ENCODE measurements at places on chromosomes 4 and X.

DNA sequence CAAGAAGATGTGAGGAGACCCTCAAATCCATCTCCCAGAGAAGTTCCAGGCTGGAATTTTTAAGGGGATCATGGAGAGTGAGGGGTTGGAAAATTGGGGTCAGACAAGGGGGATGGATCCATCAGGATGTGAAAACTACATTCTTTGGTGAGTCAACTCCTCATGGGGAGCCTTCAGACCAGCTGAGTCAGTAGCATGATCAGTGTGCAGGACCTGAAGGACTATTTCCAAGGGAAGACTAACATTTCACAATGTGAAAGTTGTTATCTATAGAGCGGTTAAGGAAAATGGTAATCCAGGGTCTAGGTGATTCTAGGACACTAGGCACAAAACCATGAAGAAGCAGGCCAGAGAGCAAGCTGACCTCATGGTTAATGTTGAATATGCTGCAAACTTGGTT, 38.6 kb upstream of the CEP135 start:
- DNase-seq: no peak

DNA sequence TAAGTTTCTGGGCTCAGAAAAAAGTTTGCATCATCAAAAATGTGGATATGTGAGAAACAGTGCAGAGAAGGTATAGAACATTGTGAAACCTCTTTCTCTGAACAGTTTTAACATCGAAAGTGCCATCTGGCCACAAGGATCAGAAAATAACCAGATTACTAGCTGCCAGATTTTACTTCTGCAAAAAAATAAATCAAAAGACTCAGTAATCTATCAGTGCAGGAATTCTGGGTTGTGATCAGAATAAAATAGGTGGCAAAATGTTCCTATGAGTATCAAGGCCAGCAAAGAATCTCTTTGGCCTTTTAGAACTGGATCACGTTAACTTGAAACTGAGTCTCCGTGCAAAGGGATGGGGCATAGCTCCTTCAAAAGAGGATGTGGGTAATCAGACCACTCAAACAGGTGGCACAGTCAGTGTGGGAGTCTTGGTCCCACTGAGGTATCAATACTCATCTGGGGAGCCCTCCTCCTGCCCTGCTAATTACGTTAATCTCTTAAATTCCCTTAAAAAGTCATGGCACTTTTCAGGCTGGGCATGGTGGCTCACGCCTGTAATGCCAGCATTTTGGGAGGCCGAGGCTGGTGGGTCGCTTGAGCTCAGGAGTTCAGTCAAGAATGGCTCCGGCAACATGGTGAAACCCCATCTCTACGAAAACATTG, 26.7 kb upstream of the RBM47 start:
- no peak for DNase-seq

DNA sequence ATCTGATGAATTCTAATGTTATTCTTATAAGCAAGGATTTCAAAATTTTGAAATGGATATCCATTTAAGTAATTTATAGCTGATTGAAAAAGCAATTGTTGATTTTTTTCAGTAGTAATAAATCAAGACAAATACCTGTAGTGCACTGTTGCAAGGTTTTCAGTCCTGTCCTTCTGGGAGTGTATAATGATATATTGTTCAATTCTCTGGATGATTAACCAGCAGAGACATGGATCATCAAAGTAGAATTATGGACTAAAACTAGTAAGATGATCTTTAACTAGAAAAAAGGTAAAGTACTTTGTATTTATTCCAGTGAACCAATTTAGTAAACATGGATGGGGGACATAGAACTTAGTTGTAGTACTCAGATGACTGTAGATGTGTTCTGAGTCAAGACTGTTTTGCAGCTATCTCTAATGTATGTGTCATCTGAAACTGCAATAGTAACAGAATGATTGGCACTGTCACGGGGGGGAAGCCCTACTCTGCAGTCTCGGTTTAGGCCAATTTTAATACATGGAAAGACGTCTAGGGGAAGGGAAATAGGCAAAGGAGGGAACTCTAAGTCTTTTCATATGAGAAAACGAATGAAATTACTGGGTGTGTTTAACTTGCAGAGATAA, 121.9 kb downstream of the GLRA3 start:
- DNase-seq: no peak

DNA sequence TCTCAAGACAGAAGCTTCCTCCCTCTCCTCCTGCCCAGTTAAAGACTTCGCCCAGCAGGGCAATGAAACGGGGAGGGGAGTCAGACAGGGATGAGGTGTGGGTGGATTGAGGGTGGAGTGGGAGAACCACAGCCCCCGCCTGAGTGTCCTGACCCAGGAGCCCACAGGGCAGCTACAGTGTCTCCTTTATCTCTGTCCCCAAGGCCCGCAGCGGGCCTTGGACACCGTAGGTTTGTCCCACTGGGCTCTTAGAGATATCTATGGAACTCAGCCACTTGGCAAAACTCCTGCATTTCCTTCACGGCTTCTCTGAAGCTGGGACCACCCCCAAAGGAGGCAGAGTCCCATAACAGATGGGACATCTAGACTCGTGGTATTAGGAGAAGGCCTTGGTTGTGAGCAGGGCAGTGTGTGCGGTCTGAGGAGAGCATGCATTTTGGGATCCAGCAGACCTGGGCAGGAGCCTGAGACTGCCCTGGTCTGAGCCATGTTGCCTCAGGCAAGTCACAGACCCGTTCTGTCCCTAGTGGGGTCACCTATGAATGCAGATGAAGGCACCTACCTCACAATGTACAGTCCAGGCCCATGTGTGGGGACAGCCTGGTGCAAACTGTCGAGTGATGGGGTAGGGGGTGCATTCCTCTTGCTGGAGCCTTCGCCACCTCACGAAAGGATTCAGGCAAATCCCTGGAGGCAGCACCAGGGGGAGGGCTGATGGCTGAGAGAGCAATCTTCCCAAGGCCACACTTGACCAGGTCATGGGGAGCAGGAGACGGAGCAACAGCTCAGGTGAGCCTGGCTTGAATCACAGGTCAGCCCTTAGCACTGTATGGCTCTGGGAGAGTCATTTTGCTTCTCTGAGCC, 225.7 kb upstream of the PSAPL1 start:
- no peak for DNase-seq

GRCh38 chr4:81348778-81349094, 123.0 kb downstream of the RASGEF1B start:
- no peak for DNase-seq

DNA sequence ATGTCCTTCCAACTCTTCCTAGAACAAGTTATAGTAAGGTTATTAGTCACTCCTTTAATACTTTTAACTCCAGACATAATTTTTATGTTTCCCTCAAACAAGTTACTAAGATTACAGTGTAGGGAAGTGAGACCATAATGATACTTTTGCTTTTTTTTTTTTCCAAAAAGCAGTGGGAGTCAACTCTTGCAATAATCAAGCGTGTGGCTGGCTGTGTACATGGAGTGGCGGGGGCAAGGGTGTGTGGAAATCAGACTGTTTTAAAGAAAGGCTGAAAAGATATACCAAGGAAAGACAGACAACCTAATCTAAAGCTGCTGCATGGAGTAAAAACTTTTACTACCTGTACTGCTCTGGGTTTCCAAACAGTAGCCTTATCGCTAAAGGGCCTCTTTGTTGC, 4.1 kb downstream of the NOA1 start:
- DNase-seq: no peak
